NCI-H2029 (cell line): ENCODE measurements at places on chromosomes 3 and 15.
A peak's percentile ranks its signal among the peaks of the same experiment; 100 is the strongest.

DNA sequence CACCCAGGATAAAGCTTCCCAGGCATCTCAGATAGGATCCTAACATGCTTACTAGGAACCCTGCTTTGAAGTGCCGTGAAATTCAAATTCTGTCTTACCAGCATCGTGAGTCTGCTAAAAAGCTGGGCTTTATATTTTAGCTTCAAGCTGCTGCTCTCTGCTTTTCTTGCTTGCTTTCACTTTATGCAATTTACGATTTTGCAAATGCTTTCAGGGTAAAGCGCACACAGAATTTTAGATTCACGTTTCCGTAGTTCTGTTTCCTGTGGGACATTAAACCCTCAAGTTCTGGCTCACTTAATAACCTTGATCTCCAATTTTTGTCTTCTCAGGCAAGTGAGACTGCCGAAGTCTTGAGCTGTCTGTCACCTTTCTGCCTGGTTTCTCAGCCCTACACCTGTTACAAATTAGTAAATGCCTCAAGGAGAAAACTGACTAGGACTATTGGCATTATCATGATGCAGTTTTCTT is 170.5 kb upstream of the TGFBR2 start:
- DNase-seq: no peak

DNA sequence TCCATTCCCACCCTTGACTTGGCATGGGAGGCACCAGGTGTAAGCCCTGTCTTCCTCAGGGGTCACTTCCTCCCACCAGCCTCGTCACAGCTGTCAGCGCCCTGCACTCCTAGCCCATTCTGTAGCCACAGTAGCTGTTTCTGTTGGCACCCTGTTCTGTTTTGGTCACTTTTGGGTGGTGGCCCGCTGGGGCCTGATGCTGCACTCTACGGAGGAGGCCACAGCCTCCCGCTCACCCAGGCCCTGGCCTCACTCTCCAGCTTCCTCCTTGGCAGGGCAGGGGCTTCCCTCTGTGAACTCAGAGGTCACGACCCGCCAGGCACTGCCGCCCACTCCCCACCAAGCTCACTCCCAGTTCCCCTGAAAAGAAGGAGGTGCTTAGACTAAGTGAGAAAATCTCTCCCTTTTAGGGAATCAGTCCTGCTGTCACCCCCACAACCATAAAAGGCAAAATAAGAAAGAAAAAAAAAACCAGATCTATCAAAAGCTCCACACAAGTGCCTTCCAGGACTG is 68.4 kb downstream of the MGLL start:
- no peak for DNase-seq

DNA sequence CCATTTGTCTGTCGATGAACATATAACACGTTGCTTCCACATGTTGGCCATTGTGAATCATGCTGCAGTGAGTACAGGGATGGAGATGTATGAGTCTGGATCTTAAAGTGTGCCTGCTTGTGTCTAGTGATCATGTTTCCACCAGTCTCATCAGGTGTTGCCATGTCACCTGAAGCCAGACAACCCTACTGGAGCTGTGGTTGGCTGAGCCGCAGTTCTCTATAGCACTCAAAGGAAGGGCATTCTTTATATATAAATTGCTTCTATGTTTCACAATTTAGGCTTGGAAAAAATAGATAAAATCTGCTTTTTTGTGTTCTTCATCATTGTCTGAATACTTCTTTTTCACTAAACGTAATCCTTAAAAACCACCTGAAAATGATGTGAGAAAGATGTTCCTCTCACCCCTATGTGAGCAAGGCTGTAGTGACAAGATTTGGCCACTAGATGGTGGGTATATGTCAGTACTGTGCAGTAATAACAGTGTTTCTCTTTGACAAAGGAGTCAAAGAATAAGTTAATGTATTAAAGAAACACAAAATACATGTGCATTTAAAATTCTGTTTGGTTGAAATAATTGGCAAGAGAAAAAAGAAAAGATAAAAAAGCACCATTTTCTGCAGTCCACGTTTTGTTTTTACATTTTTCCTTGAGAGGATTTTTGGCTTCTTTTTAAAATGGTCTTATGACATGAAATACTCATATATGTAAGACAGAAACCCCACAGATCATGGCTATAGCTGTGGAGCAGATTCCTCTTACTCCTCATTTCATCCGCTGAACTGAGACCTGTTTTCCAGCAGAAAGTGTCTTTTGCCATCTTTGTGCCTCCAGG is 394.5 kb upstream of the DPPA4 start:
- peak; percentile 23 for DNase-seq

DNA sequence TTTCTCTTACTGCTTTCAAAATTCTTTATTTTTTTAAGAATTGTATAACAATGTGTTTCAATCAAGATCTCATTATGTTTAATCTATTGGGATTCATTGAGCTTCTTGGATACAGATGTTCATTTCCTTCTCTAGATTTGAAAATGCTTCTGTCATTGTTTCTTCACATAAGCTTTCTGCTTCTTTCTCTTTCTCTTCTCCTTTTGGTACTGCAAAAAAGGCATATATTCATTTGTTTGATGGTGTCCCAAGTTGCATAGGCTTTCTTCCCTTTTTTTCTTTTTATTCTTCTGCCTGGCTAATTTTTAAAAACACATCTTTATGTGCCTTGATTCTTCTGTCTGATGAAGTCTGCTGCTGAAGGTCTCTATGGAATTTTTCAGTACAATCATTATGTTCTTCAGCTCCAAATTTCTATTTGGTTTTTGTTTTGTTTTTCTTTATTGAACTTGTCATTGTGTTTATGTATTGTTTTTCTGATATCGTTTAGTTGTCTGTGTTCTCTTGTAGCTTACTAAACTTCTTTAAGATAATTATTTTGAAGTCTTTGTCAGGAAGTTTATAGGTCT is 88.9 kb downstream of the DTWD1 start:
- no peak for DNase-seq

DNA sequence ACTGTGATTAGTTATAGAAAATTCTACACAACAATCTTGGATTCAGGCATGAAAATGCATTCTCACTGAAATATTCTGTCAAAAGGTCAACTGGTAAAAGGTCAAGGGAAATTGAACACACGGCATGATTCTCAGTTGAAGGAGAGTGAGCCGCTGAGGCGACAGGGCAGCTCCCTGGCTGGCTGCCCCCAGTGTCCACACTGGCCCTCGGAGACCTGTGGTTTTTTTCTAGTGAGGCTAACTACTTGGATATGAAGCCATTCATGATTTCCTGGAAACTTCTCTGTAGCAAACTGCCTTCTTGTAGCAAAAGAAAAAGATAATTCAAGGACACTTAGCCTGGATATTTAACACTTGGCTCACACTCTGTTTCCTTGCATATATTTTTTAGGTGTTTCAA is 37.2 kb downstream of the AADACL2 start:
- DNase-seq: no peak

DNA sequence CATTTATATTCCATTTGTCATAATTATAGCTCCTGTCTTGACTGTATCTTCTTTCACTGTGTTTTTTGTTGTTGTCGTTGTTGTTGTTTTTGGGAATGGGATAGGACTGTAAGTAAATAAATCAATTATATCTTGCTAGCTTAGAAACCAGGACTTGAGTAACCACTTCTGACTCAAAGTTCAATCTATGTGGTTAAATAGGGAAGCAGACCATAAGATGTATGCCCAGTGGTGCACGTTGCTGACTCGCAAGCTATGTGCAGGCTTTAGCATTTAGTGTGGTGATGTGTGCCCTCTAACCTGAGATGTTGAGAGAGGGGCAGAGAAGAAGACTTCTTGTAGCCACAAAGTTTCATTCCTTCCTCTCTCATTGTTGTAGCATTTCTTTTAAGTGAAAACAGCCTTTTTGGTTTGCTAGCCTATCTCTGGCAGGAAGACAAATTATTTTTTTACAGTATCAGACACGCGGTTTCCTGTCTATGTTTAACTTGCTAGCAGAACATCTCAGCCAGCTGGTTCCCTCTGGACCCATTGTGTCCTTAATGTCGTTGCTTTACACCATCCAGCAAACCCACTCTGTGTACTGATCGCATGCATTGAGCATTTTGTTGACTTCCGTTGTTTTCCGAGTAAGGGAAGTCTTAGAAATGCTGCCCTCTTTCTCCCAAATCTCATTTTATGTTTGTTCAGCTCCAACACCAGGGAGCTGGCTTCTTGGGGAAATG is 52.1 kb downstream of the TGFBR2 start:
- no peak for DNase-seq

DNA sequence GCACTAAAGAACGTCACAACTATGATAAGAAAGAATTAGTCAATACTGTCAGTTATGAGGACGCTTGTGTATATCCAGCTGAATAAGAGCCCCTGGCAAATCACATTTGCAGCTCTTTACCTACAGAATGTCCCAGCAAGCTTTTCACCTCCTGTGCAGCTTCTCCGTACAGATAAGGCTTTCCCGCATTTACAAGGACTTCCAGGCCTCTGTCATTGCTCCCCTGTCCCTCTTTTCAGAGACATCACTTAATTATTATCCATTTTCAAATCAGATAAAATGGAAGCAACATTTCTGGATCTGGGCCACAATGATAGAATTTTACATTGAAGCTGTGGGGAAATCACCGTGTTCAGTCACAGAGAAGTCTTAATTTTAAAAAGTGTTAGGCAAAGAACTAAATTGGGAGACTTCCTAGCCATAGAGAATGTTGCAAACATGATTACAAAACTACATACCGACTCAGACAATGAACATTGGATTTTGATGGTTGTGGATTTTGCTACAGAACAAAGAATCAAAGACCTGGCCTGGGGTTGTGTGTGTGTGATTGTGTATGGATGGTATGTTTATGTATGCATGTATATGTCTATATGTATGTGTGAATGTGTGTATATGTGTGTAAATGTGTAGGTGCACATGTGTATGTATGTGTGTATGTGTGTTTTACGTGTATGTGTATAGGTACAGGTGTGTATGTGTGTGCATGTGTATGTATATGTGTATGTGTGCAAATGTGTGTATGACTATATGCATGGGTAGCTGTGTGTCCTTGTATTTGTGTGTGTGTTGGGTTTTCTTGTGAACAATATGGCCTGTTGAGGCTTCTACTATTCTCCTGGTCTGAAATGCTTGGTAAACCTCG is 41.5 kb downstream of the MGLL start:
- no peak for DNase-seq

GRCh38 chr3:15108869-15109268 is 9.9 kb upstream of the RBSN start:
- no peak for DNase-seq

- peak; percentile 88 for DNase-seq
These were observed 1.0 kb downstream of the KAT2B start for GRCh38 chr3:20041197-20041780.

DNA sequence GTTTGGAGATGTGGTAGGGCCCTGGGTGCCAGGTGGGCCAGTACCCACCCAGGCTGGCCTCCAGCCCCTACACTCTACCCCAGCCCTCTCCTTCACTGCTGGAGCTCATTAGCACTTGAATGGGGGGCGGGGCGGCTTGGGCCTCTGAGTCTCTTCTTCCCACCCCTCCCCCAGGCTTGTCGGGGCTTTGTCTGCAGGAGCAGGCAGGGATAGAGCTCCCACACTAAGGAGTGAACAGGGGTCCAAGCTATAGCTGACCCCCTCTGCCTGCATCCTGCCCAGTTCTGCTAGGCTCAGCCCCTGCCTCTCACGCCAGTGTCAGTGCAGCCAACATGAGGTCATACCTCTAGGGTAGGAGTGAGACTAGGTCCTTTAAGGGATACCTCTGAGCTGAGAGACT is 5.2 kb downstream of the GNAI2 start:
- no peak for DNase-seq

GRCh38 chr15:53590380-53590779 is 169.1 kb downstream of the WDR72 start:
- DNase-seq: no peak

- DNase-seq: no peak
These were observed 291.4 kb upstream of the UMPS start for GRCh38 chr3:124438813-124439212.

DNA sequence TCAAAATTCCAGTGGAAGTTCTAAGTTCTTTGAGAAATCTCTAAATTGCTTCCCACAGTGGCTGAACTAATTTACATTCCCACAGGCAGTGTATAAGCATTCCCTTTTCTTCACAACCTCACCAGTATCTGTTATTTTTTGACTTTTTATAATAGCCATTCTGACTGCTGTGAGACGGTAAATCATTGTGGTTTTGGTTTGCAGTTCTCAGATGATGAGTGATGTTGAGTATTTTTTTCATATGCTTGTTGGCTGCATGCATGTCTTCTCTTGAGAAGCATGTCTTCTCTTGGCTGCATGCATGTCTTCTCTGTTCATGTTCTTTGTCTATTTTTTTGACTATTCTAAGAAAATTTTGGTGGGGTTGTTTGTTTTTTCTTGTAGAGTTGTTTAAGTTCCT is 499.6 kb upstream of the CCDC54 start:
- no peak for DNase-seq

DNA sequence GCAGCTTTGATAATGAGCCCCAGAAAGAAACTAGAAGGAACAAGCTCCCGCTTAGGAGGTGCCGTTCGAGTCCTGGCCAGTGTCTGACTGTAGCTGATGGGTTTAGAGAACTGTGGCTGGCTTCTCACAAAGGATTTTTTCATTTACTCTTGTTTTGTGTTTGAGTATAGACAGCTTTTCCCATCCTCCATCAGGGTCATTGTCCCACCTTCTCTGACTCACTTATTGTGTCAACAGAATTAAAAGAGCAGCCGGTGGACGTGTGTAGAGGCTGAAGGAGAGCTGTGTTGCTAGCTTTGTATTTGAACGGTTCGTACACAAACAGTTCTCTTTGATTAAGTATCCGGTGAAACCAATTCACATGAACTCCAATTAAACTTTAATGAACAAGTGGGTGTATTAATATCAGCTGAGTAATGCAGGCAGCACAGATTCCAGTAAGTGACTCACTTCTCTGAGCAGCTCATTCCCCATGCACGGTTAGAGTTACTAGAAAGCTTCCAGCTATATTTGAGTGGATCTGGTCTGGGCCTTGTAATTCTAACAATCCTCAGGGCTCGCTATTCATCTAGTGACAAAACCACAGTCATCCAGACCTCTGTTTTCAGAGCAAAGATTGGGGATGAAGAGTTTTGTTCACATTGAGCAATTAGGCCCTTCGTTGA is 141.0 kb downstream of the LPP start:
- DNase-seq: peak; percentile 84

GRCh38 chr15:77550301-77551251 is 82.1 kb downstream of the LINGO1 start:
- no peak for DNase-seq

DNA sequence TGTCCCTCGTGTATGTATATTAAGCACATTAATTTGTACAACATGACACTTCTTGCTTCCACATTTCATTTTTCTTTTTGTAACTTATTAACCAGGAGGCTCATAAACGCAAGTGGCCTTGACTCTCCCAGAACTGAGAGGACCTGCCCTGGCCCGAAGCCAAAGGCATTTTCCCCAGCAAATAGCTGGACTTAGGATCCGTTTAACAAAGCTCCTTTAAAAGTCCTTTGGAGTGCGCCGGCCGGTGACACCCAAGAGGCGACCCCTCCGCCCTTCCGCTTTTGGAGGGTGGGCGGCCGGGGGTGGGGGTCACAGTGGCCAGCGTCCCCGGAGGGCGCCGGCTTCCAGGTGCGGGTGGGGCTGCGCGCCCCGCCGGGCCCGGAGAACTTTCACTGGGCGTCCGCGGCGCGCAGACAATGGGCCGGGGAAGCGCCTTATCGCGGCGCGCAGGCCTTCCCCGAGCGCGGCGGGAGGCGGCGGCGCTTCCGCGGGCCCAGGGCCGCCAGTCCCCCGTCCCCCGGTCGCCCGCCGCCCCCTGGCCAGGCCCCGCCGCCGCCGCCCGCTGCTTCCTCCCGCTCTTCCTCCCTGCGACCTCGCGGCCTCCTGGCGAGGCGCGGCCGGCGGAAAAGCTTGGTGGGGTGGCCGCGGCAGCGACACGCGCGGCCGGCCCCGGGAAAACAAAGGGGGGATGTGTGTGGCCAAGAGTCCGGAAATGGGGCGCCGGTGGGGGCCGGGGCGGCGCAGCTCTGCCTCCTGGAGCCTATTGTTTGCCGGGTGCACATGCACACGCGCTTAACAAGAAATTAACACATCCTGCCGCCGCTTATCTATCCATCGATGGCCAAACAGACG is 613.4 kb downstream of the MCTP2 start:
- DNase-seq: no peak
